ENCODE measurements at places on chromosomes 16 and 17.

- DNase-seq: no peak
Measured at GRCh38 chr16:24070851-24071250, 185.3 kb upstream of the CACNG3 start.

GRCh38 chr16:57297856-57298255, 13.4 kb upstream of the PLLP start:
- DNase-seq: peak; percentile 58

GRCh38 chr17:36851250-36851649, 86.0 kb upstream of the LHX1 start:
- no peak for DNase-seq

GRCh38 chr17:80781211-80781610, 210.4 kb upstream of the CHMP6 start:
- DNase-seq: no peak

GRCh38 chr17:1956134-1956533, 69.0 kb downstream of the RTN4RL1 start:
- DNase-seq: no peak

- no peak for DNase-seq
Measured at GRCh38 chr16:52389045-52389444, 157.9 kb downstream of the TOX3 start.

Data from T-helper 22 cell (primary cell).